Naive thymus-derived CD4-positive, alpha-beta T cell (primary cell): ENCODE measurements at places on chromosomes 16 and 17. TPM values are rescaled to one million over a fixed set of nuclear protein-coding genes. Genes with fewer than 3 reads are reported as not detected.

The BRICD5 gene
- 0.22 TPM for polyA plus RNA-seq

- H3K27ac ChIP-seq: no peak overlapping the region
- no peaks in the 10 kb centered on the region for H3K27me3 ChIP-seq
- DNase-seq: no peak
- no peaks in the 10 kb centered on the region for H3K4me1 ChIP-seq
- H3K36me3 ChIP-seq: no peaks in the 10 kb centered on the region
- H3K4me3 ChIP-seq: no peak overlapping the region
Observed at GRCh38 chr16:46727630-46728029, 20.5 kb downstream of the MYLK3 start.

The OSGIN1 gene
- 0.59 TPM for polyA plus RNA-seq

- no peaks in the 10 kb centered on the region for H3K4me1 ChIP-seq
- no peak for DNase-seq
- H3K36me3 ChIP-seq: no peaks in the 10 kb centered on the region
- peaks cover 3% of the 10 kb centered on the region for H3K27me3 ChIP-seq
Observed at GRCh38 chr16:1061769-1062505, 10.6 kb upstream of the SSTR5 start.

DNA sequence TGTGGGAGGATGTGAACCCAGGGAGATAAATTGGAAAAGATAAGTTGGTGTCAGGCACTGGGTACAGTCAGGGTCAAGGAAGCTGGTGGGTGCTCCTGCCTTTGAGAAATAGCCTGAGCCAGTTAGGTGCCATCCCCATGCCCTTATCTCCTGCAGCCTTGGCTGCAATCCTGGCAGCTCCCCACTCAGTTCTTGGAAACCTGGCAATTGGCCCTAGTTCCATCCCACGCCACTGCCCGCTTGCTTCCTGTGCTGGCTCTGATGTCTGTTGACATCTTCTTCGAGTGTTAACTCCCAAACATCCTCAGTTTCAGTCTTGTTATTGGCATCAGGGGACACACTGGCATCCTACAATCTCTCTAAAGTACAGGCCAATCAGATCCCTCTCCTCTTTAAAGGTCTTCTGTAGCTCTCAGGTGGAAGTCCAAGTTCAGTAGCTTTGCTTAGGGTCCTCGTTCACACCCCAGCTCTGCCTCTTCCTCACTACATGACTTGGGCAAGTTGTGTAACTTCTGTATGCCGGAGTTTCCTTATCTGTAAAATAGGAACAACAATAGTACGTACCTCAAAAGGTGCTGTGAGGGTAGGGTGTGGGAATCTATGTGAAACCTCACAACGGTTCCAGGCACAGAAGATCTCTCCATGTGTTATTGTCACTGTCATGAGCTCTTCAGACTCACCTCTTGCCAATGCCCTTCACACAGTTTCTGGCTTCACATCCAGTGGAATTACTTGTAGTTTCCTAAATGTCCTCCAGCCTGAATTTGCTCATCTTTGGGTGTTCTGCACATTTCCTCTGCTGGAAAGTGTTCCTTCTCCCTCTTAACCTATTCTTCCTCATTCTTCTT, 13.5 kb upstream of the PRKAR1A start:
- no peaks in the 10 kb centered on the region for H3K36me3 ChIP-seq
- no peaks in the 10 kb centered on the region for H3K27me3 ChIP-seq
- H3K27ac ChIP-seq: no peak overlapping the region
- no peak for DNase-seq
- no peaks in the 10 kb centered on the region for H3K4me1 ChIP-seq

DNA sequence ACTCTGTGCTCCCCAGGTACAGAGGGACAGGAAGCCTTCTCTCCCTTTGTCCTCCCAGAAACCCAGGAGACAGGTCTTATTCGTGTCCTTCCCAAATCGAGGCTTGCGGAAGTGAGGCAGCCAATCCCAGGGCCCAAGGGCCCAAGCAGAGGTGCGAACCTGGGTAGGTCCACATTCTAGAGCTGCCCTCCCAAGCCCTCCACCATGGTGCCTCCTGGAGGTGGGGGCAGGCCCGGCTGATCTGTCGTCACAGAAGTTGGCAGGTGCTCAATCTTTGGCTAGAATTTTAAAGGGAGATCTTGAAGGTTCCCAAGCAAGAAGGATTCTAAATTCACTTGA, 21.5 kb downstream of the MRC2 start:
- peaks cover 7% of the 10 kb centered on the region for H3K4me1 ChIP-seq
- no peak overlapping the region for H3K4me3 ChIP-seq
- no peak for DNase-seq
- no peak overlapping the region for H3K27ac ChIP-seq

- H3K4me1 ChIP-seq: no peaks in the 10 kb centered on the region
- H3K27me3 ChIP-seq: no peaks in the 10 kb centered on the region
- no peak for DNase-seq
- no peak overlapping the region for H3K4me3 ChIP-seq
- H3K27ac ChIP-seq: no peak overlapping the region
- no peaks in the 10 kb centered on the region for H3K36me3 ChIP-seq
Observed at GRCh38 chr16:71205482-71206131, 24.9 kb downstream of the HYDIN start.

The MRM1 gene
- polyA plus RNA-seq: 3.1 TPM

The PRKCB gene
- 56.2 TPM for polyA plus RNA-seq

DNA sequence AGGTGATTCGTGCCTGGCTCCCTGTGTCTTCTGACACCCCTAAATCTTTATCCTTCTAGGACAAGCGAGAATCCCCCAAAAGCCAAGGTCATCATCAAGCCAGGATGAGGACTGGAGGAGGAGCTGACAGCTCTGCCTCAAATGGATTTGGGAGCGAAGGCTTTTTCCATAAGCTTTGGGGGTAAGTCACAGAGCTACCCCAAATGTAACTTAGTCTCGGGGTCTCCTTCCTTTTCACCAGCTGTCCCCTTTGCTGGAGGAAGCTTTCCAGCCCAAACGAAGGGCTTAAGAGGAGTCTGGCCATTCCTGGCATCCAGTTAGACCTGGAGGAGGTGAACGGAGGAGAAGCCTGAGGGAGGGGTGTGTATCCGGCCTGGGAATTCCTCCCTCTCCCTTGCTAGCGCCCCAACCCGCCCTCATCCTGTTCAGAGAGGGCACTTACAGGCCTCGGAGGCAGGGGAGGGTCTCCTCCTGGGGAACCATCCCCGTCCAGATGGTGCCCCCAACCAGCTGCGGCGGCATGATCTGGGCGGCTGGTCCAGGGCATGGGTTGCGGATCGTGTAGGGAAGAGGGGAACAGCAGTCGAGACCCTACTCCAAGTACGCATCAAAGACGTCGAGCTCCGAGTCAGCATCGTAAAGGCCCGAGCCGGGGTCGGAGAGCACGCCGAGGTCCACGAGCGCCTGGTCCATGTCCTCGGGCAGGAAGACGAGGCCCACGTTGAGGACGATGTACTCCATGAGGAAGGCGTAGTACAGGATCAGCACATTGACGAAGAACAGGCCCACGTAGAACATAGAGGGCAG, 938 bp downstream of the DEXI start:
- peaks cover 73% of the 10 kb centered on the region for H3K4me1 ChIP-seq
- peak overlapping the region; percentile 76 for H3K4me3 ChIP-seq
- H3K36me3 ChIP-seq: peaks cover 5% of the 10 kb centered on the region
- H3K27me3 ChIP-seq: no peaks in the 10 kb centered on the region
- DNase-seq: no peak
- peak overlapping the region; percentile 78 for H3K27ac ChIP-seq
